AG09309 (cell line): ENCODE measurements at places on chromosomes 2 and 18.

- no peak for DNase-seq
Observed at GRCh38 chr2:229066121-229066715, 204.9 kb downstream of the PID1 start.

GRCh38 chr2:237060534-237061312 lies 25.0 kb upstream of the COPS8 start:
- no peak for DNase-seq

DNA sequence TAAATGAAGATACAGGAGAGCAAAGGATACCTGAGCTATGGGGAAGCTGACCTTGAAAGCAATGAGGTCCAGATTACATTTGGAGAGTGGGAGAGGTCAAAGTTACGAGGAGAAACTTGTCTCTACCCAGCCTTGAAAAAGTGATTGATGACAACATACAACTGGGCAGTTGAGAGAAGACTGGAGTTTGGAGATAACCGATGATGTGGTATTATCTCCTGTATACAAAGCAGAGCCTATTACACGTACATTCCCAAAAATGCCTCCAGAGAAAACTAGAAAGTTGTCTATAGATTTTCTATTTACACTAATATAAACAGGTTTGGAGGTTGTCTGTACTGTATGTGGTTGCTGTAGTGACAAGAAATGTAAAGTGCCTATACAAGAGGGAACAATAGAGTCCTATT lies 28.3 kb downstream of the ARL5A start:
- no peak for DNase-seq

DNA sequence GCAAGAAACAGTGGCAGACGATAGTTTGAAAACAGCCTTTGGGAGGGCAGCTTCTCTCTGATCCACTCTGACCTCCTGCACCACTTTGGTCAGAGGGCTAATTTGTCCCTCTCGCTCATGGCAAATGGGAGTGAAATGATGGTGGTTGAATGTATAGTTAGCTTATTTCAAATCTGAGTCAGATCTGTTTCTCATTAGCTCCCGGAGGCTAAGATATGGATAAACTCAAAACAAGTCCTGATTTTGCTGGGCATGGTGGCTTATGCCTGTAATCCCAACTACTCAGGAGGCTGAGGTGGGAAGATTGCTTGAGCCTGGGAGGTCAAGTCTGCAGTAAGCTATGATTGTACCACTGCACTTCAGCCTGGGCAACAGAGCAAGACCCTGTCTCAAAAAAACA lies 145.0 kb downstream of the ALK start:
- DNase-seq = no peak

DNA sequence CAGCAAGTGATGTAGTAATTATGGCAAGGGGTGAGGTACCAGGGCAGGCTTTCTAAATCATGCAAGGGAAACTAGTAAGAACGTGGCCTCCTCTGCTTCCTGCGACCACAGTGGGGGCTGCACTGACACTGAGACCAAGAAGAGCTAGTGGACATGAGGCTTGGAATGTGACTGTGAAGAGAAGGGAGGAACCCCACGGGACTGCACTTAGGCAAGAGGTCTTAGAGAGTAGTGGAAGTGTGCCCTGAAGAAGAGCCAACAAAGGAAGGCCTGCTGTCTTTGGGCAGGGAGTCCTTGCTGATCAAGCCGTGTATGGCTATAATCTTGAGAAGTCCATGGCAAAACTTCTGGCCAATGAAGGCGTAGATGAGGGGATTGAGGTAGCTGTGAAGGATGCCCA lies 8.9 kb upstream of the RUFY4 start:
- no peak for DNase-seq

DNA sequence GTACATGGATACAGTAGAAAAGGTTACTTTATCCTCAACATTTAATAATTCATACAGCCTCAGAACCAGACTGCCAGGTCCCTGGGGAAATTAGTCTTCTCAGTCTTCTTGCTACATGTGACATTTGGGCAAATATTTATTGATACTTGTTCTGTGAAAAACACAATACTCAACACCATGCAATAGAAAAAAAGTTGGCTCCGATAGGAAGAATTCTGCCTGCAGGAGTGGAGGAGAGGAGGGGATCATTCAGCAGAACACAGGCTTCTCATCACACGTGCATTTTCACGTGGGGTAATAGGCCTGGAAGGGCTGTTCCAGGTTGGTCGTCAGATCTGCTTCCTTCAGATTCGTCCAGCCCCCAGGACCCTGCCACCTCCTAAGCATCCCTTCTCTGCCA lies 58.4 kb upstream of the ACKR3 start:
- no peak for DNase-seq
